ENCODE measurements at places on chromosomes 2 and 18.

DNA sequence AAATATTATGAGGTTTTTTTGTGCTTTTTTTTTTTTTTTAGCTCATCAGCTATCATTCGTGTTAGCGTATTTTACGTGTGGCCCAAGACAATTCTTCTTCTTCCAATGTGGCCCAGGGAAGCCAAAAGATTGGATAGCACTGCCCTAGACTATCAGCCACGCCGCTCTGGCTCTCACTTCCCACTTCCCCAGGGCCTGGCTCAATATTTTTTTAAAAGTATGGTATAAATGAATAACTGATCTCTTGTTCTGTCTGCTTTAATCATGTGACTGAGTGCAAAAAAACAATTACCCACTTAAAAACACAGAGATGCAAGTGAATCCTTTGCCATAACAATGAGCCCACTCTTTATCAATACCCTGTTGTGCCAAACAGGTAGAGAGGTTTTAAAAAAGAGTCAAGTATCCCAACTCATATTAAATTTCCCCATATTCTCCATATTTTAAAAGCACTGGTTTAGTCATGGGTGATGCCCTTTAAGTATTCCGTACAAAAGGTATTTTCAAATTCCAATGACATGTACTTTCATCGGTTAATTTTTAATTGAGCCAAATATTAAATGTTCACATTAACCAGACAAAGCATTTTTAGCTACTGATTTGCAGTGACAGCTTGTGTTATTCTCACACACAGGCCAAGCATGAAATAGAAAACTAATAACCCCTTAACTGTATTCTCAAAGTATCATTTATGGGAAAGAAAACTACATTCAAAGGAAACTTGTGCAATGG is 12.6 kb downstream of the BCL2 start:
- no peak for DNase-seq

DNA sequence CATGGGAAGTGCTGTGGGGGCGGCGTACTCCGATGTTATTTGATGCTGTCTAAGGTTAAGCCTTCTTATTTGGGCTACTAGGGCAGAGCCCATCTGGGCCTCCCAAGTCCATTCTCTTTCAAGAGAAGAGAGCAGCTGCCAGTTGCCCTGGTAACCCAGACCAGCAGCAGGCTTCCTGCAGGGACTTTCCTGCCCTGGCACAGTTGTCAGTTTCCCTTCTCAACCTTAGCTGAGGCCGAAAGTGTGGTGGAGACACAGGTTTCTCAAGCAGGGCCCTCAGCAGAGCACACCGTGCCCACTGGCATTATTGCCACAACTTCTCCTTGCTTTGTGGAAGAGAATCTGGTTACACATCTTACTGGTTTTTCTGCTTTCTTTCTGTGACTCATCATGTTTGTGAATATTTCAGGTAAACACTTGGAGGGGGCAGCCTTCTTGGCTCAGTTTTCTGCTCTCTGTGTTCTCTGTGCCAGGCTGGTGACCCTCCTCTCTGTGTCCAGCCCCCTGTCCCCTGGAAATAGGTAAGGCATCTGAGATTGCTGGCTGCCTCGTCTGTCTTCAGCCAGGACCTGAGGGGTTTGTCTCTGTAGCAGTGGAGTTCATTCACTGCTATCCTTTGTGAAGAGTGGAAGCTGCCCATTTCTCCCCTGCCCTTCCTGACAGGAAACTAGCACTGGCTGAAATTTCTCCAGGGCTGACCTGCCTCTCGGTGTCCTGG is 111.0 kb downstream of the B3GNT2 start:
- no peak for DNase-seq

DNA sequence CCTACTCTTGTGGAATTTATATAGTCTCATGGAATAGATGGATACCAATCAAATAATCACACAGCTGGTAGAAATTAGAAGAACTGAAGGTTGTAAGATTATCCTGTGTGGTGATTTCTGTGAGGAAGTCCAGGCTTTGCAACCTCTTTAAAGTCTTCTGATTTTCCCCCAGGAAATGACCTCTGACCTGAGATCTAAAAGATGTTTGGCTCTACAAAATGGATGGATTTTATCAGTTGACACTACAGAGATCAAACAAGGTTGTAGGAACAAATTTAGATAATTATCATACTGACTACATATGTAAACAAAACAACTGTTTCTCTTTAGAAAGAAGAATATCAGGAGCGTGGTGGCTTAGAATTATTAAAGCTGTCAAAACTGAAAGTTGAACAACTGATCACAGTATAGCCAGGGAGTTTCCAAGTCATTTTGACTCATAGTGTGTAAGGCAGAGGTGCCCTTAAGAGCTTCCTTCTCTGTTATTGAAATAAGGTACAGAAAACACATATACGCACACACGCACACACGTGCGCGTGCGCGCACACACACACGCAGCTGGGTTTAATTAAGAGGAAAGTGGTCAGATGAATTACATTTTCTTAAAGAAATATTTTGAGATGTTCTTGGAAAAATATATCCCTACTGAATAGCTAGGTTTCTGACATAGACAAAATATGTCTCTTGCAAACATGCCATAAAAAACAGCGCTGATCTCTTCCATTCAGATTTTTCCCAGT is 35.5 kb upstream of the PELI1 start:
- no peak for DNase-seq

DNA sequence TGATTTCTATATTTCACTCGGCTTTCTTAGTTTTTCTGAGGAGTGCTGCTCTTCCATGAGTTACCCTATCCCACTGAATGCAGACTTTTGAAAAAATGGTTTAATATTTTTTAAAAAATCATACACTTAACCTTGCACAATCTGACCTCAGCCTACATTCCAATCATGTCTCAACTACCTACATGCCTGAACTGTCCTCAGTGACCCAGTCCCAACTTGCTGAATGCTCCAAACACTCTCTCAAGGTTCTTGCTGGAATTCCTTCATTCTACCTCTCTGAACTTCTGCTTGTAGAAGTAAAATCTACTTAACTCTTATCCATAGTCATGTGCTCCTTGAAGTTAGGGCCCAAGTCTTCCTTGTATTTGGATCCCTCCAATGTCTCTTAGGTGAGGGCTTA is 181.6 kb downstream of the XIRP2 start:
- DNase-seq = no peak

- DNase-seq = no peak
These were observed 79.1 kb downstream of the ARHGEF4 start for GRCh38 chr2:130915595-130916437.

- no peak for DNase-seq
These were observed 23.7 kb upstream of the PTPN4 start for GRCh38 chr2:119736021-119736420.

DNA sequence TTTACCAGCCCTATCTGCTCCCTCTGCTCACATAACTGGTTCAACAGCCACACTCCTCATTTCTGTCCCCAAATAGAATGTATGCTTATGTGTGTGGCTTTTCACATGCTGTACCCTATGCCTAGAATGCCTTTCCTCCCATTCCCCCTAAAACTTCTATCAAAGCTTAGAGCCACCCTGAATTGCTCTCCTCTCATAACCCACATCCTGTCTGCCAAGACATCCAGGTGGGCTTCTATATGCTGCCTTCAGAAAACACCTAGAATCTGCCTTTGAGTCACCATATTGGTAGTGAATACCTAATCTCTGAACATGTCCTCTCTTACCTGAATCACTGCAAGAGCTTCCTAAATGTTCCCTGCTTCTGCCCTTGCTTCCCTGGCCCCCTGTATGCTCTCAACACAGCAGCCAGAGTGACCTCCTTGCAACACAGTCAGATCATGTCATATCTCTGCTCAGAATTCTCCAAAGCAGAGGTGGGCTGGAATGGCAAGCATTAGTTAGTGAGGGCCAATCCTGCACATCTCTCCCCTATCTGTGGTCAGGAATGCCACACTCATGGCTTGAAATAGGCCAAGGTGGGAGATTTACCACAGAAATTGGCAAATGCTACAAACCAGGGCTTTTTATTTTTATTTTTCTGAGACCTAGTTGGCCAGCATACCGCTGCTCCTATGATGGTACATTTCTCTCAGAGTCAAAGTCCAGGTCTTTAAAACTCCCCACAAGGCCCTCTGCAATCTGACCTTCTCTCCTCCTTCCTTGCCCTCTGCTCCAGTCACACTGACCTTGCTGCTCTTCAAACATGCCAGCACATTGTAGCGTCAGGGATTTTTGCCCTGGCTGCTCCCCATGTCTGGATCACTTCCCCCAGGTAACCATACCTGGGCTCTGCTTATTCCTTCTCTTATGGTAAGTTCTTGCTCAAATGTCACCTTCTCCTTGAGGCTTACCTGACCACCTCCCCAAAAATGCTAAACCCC is 111.8 kb upstream of the STON1 start:
- DNase-seq = no peak

- DNase-seq = no peak
These were observed 165.6 kb downstream of the SMAD7 start for GRCh38 chr18:48785091-48785614.

DNA sequence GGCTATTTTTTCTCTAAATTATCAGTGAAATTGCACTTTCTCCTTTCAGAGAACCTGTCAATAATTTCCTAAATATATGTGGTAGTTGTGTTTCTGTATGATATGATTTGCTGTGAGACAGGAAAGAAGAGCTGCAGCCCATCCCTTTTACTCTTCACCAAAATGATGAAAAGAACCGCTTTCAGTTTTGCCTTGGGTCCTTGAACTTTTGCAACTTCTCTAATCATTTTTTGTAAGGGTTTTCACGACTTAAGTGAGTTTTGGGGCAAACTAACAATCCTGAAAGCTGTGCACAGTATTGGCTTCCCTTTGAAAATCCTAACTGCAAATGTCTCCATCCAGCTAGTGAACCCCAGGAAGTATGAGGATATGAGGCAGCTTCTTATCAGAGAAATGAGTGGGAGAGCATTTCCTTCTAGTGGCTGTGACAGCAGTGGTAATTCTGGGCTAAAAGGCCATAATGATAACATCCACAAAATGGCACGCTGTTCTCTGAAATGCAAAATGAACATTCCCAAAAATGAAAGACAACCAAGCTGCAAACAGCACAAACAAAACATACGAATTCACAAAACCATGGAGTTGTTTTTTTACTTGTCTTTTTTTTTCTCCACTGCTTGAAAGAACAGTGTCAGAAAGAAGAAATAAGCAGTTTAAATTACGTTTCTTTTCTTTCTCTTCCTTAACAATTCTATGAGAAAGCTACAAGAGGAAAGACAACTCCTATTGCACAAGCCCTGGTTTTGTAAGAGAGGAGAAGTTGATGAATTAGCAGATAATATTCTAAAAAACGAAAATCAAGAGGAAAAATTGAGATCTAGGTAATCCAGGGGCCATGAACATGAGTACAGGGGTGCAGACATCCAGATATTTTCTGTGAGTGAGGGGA is 1291.6 kb upstream of the ZEB2 start:
- no peak for DNase-seq

- DNase-seq = no peak
These were observed 57.3 kb downstream of the THNSL2 start for GRCh38 chr2:88227446-88227845.

DNA sequence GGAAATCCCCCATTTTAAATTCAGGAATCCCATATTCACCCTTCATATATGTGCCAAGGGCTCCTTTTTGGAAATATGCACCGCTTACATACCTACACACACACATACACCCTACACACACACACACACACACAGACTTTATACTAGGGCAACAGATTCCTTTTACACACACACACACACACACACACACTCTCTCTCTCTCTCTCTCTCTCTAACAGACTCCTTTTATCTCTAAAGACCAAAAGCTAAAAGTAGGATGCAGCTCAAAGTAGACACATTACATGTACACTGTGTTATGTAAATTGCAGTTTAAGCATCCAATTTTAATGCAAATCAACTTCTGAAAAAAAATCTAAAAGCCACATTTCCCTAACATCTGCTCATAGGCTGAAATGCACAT is 130.9 kb upstream of the CAPN13 start:
- DNase-seq = no peak

GRCh38 chr2:127082974-127083373 is 24.0 kb downstream of the BIN1 start:
- no peak for DNase-seq

- DNase-seq = no peak
These were observed 129.7 kb downstream of the PKP4 start for GRCh38 chr2:158586491-158586890.

DNA sequence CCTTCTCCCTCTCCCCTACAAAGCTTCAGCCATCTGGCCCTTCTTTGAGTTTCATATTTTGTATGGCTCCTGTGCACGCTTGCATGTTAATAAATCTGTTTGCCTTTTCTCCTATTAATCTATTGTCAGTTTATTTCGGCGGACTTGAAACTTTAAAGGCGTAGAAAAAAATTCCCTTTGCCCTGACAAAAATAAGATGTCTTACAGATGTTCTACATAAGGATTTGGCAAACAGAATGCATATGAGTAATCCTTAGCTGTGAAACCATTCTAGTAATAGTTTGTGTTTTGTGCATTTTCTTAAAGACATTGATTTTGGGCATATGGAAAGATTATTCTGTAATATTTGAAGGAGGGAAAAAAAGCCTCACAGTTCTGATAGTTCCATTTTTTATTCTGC is 15.0 kb upstream of the BMPR2 start:
- DNase-seq = no peak

DNA sequence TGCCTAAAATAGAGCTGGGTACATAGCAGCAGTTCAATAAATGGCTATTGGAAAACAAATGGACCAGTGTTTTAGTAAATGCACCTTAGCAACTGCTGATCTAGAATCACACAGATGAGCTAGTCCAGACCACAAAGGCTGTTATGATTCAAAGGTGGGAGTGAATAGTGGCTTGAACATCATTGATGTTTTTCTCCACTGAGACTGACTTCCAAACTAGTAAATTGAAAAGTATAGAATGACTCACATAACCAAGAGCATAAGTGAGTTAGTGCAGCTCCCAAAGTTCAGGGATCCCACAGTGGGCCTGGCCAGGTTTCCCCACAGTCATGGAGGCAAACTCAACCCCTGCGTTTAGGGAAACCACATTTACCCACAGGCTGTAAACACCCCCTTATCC is 106.7 kb upstream of the YPEL5 start:
- DNase-seq = no peak

- no peak for DNase-seq
These were observed 501.5 kb downstream of the BCL11A start for GRCh38 chr2:60051991-60052390.

DNA sequence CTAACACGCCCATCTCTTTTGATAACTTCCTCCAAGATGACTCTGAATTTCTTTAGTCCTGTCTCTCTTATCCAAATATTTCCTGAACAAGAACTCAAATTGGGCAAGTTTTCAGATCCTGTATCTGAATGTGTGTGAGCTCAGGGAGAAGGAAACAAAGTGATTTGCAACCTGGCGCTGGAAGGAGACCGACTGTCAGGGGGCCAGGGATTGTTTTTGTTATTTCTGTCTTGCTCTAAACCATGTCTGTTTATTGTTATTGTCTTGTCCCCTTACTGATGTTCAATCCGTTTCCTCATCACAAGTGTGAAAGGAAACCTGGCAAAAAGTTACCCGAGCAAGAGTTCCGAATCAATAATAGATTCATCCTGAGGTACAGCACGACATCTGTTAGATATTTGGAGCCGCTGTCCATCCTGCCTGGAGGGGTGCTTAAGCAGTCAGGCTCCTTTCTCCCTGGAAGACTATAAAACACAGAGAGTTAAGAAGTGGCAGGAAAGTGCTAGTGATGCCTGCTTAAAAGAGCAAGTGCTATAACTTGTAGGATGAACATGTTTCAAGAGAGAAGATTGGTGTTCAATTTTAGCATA is 132.5 kb upstream of the OSR1 start:
- no peak for DNase-seq
